ENCODE measurements at places on chromosomes 12 and 14.
A peak's percentile ranks its signal among the peaks of the same experiment; 100 is the strongest.

GRCh38 chr14:25017562-25017961 is 32.4 kb downstream of the STXBP6 start:
- no peak for DNase-seq

DNA sequence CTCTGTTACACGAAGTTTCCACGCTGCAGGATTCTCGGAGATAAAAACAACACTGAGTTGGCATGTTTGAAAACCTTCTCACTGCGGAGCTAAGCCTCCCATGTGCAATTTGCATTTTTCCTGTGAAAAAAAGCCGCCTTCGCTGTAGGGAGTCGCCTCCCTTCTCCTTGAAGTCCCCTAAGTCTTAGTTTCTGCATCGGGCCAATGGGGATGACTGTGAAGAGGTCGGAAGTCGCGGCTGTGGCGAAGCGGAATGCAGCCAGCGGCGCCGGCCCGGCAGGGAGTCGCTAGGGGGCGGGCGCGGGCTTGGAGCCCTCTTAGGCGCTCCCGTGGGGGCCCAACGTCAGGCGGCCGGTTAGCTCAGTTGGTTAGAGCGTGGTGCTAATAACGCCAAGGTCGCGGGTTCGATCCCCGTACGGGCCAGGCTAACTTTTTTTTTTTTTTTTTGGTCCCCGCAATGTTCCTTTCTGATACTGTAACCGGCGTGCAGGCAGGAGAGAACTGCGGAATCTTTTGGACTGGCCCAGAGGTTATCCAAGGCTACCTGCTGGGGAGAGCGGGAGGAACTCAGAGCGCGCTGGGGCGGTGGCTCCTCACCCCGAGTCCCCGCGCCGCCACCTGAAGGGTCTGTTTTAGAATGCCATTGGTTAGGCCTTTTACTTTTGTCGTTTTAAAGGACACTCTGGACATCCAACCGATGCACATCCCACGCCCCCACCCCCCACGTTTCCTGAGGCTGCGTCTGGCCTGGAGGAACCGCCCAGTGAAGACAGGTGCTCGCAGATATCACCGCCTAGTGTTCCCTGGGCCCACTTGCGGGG is 2.6 kb upstream of the ZNF839 start:
- peak; percentile 95 for DNase-seq

GRCh38 chr12:19550626-19551025 is 111.3 kb downstream of the AEBP2 start:
- no peak for DNase-seq

DNA sequence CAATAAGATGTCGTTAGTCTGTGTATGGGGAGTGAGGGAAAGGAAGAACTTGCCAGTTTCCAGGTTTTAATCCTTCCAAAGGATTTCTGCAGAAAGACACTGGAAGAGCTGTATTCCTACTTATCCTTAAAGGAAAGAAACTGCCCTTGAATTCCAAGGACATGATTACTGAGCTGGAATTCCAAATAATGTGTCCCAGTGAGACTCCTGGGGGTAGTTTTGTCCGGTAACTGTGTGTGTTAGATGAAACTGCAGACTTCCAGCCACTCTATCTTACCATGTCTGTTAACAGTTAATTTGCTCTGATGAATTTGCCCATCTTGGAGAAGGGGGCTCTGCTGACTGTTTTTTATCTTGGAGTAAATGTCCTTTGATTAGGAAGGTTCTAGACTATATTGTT is 33.0 kb downstream of the CKB start:
- DNase-seq, result no peak

DNA sequence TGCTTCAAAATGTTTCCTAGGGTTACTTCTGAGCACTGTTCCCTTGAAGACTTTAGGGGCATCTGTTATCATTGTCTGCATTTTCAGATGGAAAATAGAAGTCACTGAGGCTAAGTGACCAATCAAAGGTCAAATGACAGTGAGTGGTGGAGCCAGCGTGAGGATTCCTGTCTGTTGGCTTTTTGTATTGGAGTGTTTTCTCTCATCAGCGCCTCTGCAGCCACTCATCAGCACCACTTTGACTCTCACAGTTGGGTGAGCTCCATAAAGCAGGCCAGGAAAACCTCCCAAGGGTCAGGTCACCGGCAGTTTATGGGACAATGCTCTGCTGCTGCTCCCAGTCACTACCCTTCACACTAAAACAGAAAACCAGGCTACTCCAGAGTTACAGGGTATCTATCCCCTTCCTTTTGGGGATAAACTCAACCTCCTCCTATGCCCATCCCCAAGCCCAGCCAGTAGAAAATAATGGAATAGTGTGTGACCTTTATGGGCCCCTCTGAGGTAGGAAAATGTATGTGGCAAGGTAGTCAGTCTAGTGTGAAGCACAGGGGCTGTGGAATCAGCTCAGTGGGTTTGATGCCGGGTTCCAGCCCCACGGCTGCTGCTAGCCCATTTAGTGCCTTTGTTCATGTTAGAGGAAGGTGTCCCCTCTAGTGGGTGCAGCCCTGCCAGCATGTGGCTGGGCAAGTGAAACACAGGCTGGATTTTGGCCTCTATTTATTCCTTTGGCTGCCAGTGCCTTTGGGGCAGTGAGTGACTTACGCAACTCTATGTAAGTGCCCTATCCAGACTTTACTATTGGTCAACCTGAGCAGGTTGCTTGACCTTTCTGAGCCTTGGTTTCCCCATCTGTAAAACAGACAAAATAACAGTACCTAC is 133.8 kb upstream of the CPM start:
- DNase-seq, result no peak

GRCh38 chr12:180445-180844 is 33.5 kb downstream of the SLC6A12 start:
- no peak for DNase-seq

GRCh38 chr14:54532111-54533012 is 22.7 kb downstream of the CGRRF1 start:
- no peak for DNase-seq

GRCh38 chr12:131085816-131086591 is 132.3 kb downstream of the ADGRD1 start:
- DNase-seq, result no peak

DNA sequence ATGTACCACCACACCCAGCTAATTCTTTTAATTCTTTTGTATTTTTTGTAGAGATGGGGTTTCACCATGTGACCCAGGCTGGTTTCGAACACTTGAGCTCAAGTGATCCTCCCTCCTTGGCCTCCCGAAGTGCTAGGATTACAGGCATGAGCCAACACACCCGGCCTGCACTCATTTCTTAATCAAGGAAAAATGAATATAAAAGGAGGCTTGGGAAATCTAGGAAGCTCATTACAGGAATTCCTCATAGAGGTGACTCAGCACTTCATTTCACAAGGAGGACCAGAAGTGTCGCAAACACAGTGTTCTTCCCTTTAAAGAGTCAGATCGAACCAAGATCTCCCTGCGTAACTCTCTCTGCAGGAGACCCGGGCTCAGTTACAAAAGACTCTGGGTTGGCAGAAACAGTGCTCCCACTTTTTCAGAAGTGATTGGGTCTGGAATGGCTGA is 30.3 kb downstream of the NFKBIA start:
- no peak for DNase-seq

DNA sequence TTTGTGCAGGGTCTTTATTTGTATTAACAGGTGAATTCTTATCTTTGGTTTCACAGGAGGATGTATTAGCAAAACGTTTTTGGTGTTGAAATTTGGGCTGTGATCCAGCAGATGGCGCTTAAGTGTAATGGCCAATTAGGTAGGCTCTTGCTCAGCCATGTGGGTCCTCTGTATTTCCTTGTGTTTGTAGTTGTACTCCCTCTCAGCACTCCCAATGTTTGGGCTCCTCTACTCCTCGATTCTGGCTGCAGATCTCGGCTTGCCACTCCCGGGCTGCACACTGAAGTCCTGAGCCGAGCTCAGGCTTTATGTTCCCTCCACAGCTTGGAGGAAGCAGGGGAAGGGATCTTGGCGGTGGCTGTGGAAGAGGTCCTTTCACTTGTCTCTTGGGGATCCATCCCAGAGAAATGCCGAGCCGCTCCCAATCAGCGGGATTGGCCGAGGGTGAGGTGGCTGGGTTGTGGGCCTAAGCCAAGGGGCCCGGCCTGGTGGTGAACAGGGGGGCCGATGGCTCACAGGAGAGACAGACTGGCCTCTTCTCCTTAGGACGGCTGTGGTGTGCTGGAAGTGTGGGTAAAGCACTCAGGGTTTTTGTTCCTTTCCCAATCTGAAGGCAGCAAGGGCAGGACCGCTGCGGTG is 133.7 kb downstream of the AEBP2 start:
- peak; percentile 20 for DNase-seq
